ENCODE measurements at places on chromosomes 4 and X.
A peak's percentile ranks its signal among the peaks of the same experiment; 100 is the strongest.

DNA sequence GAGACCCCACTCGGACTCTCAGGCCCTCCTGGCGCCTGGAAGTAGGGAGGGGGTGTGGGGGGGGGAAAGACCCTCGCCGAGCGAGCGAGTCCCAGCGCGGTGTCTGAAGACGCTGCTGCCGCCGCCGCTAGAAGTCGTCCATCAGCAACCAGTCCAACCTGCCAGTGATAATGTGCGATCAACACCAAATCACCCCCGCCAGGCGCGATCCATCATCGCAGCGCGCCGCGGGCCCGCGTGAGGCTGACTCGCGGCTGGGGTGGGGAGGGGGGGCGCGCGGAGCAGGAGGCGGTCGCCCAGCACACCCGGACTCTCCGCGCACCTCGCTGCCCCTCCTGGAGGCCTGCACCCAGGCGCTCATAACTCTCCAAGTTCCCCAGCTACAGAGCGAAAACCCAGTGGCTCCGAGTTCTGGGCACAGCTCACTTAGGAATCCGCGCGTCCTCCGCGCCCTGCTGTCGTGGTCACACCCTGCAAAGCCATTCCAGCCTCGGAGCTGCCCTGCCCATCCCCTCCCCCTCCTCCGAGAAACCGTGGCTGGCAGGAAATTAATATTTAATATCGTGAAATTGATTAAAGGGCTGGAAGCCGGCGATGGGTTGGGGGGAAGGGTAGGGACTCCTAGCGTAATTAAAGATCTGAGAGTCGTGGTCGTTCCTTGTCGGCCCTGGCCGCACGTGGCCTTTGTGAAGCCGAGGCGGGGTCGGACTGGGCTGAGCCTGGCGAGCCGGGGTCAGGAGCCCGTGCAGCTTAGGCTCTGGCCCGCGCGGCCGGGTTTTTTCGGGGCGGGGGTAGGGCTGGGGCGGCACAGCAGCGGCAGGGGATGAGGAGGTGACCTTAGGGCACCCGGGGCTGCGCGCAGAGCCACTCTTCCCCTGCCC lies 58.1 kb upstream of the BCOR start:
- no peak for DNase-seq

GRCh38 chr4:15668566-15669435 lies 12.8 kb upstream of the FAM200B start:
- no peak for DNase-seq

DNA sequence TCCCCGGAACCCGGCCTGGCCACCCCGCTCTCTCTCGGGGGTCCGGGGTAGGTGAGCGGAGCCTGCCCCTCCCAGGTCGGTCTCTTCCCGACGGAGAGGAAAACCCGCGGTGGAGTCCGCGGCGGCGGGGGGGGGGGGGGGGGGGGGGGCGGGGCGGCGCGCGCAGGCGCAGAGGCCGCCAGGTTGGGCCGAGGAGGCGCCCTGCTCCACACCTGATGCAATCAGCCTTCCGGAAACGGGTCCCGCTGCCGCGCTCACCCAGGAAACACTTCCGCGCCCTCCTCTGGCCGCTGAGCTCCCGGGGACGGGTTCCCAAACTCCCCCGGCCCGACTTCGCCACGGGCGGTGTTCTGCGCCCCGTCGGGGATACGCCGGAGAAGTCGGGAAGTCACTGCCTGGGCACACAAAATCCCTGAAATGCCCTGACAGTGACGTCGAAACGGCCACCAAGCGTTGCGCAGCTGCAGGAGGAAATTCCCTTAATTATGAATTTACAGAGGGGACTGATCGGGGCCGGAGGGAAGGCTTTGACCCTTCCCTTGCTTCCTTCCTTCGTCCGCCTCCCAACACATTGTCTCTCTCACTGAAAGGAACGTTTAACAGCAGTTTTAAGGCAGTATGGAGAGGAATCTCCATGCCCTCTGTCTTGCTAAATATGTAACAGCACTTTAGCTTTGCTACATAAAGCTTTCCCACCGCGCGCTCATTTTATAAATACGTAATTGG lies 2.1 kb upstream of the APBB2 start:
- DNase-seq, result peak; percentile 93

DNA sequence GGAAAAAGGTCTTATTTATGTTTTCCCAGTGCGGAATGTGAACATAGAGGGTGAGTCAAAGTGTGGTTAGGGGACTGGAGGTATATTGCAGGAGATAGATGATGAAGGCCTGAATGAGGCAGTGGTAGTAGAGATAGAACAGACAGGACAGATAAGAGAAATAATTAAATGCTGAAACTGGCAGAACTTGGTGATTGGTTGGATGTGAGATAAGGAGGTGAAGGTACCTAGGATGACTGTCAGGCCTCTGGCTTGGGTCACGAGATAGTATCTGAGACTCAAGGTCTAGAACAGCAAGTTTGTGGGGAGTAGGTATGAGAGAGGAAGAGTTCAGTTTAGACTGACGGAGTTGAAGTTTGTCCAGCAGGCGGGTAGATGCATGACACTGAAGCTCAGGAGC lies 3.5 kb downstream of the MND1 start:
- DNase-seq, result no peak

- DNase-seq, result no peak
Measured at GRCh38 chr4:172822331-172822730, 346.3 kb upstream of the GALNT7 start.

GRCh38 chr4:8212622-8213021 lies 13.5 kb downstream of the SH3TC1 start:
- DNase-seq, result no peak

- no peak for DNase-seq
Measured at GRCh38 chr4:111274486-111274885, 651.6 kb upstream of the PITX2 start.

DNA sequence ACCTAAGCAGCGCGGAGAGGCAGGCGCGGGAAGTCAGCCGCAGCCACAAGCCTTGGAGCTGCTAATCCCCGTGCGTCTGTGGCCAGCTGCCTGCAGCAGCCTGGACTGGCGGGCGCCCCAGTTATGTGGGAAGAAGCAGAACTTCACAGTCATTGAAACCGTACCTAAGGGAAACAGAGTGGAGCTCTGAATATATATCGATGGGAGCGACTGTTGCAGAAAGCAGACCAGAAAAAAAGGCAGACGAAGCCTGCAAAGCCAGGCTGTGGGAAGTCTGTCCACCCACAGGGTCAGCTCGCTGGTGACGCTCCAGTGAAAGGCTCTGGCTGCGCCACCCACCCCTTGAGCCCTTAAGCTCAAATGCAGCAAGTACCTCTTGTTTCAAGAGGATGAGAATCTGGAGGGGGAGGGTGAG lies 24.7 kb downstream of the KCNE5 start:
- no peak for DNase-seq

- no peak for DNase-seq
Measured at GRCh38 chr4:1044469-1045192, 33.2 kb downstream of the FGFRL1 start.

- no peak for DNase-seq
Measured at GRCh38 chr4:47741200-47741599, 96.7 kb downstream of the CORIN start.

GRCh38 chr4:120007191-120007871 lies 59.3 kb downstream of the MAD2L1 start:
- no peak for DNase-seq

DNA sequence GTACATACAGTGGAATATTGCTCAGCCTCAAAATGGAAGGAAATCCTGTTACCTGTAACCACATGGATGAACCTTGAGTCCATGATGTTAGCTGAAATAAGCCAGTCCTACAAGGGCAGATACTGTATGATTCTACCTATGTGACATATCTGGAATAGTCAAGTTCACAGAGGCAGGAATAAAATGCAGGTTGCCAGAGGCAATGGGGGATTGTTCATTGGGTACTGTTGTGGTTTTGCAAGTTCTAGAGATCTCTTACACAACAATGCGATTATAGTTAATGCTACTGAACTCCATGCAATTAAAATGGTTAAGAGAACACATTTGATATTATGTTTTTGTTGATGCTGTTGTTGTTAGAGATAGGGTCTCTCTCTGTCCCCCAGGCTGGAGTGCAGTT lies 74.6 kb downstream of the SHROOM2 start:
- no peak for DNase-seq

DNA sequence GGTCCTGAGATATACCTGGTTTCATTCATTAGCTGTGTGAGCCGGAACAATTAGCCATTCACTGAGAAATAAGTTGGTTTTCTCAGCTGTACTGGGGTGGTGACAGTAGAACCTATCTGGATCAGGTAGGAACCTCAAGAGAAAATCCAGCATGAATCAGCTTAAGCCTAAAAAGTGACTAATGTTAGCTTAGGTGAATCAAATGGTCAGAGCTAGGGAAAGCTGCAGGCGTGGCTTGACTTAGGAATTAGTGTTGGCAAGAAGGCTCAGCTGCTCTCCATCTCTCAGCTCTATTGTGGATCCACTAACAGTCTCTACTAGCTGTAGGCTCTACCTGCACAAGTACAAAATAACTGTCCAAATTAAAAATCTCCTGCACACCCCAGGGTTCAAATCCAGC lies 1025.5 kb downstream of the RAB28 start:
- DNase-seq, result no peak

DNA sequence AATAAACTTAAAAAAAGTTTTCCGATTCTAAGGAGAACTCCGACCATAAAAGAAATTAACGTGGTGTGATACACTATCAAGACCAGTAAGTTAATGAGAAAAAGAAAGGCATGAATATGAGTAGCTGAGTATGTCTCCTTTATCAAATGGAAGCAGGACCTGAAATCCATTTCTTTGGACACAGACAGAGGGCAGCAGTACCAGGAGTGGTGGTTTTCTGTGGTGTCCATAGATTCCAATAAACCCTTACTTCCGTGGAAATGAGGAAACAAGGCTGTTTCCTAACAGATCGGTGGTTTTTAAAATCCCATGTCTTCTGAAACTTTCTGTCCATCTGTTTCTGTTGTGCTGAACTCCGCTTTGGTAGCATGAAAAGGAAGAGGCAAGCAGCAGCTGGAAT lies 128.5 kb upstream of the TSPAN5 start:
- no peak for DNase-seq

DNA sequence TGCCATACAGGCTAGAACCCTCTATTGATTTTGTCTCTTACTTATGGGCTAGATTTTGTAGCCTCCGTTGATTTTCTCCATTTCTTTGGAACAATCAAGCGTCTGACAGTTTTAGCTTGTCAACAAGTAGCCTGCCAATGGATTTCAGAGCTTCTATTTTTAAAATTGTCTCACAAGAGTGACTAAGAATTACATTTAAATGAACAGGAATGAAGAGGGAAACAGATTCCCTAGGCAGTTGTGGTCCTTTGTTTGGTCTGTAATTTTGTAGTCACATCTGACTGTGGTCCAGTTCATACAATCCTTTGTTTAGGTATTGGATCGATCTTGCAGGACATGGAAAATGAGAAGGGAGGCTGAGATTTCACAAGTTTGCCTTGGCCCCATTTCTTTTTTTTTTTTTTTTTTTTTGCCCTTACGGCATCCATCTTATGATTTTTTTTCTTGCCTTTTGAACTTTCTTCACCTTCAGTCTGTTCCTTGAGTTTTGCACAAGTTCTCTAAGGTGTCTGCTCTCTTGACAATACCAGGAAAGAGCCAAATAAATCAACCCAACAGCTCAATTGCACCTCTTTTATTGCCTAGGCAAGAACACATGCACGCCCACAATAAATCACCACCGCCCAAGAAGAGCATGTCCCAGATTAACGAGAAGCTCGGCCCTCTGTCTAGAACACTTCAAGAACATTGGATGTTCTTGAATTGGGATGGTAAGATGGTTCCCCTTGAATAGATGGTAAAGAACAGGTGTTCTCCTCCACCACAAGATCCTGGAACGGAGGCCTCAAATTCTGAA lies 86.5 kb upstream of the EGFL6 start:
- DNase-seq, result no peak

- DNase-seq, result no peak
Measured at GRCh38 chr4:184162596-184162995, 55.1 kb downstream of the ENPP6 start.

DNA sequence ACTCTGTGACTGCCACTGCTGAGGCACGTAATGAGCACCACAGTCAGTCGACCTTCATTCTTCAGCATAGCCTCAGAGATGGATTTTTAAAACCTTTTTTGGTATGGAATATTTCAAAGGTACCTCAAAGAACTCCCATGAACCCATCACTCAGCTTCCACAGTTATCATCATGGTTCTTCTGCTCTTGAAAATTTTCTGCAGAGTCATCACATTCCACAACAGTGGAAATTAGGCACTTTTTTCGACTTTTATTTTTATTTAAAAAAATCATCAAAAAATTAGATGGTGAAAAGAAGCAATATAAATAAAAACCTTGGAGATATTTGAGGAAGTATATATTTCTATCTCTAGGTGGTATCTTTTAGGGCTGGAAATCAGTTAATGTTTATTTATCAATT lies 37.5 kb downstream of the TBC1D19 start:
- DNase-seq, result no peak

DNA sequence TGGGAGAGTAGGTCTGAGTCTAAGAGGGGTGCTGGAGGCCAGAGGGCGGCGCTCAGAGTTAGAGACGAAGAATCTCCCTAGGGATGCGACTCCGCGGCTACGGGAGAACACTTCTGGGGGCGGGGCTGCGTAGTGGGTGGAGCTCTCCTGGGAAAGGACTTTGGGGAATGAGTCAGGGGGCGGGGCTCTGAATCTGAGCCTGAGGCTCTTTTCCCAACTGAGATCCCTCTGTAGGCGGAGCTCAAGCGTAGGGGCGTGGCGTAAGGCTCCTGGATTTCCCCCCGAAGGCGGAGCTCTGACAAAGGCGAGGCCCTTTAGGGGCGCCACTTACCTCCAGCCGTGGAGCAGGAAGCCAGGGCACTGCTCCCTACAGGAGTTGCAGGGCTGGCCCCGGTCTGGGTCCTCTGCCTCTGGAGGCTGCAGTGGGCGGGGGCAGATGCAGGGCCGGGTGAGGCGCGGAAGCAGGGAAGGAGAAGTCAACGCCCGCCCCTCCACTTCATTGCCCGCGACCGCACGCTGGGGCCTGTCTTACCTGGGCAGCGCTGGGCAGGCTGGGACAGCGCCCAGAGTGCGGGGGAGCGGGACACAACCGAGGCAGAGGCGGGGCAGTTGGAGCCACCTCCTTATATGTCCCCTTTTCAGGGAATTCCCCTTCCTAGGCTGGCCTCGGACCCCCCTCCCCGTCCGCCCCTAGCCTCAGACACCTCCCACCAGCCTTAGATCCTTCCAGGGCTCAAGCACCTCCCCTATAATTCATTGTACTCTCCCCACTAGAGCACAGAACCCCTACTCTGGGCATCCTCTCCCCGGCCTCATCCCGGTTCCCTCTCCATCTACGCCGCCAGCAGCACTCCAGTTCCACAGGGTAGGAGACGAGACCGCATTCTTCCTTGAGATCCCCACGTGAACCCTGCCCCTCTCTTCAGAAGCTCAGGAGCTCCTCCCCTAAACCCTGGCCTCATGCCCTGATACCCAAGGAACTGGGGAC lies 1.6 kb downstream of the PRICKLE3 start:
- DNase-seq, result peak; percentile 91

DNA sequence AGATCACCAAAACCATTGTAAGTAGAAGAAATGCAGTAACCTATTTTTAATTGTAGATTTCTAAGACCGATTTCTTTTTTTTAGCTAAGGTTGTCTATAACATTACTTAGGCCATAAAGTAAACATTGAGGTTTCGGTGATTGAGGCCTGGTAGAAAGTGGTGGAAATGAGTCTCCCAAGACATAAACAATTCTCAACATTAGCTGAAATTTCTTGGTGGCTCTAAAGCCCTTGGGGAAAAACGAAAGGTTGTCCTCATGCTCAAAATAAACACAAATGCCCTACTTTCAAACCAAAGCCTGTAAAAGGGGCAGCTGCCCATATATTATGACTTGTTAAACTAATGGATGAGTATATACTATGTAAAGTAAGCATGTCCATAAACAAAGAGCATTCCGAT lies 98.8 kb downstream of the SCFD2 start:
- DNase-seq, result no peak

All from lower leg skin (tissue), 4 donors.